ENCODE measurements at places on chromosomes 4 and X.

- no peak for DNase-seq
Measured at GRCh38 chrX:20227116-20227515, 39.6 kb downstream of the RPS6KA3 start.

- DNase-seq, result no peak
Measured at GRCh38 chrX:48569958-48570357, 4.3 kb upstream of the RBM3 start.

DNA sequence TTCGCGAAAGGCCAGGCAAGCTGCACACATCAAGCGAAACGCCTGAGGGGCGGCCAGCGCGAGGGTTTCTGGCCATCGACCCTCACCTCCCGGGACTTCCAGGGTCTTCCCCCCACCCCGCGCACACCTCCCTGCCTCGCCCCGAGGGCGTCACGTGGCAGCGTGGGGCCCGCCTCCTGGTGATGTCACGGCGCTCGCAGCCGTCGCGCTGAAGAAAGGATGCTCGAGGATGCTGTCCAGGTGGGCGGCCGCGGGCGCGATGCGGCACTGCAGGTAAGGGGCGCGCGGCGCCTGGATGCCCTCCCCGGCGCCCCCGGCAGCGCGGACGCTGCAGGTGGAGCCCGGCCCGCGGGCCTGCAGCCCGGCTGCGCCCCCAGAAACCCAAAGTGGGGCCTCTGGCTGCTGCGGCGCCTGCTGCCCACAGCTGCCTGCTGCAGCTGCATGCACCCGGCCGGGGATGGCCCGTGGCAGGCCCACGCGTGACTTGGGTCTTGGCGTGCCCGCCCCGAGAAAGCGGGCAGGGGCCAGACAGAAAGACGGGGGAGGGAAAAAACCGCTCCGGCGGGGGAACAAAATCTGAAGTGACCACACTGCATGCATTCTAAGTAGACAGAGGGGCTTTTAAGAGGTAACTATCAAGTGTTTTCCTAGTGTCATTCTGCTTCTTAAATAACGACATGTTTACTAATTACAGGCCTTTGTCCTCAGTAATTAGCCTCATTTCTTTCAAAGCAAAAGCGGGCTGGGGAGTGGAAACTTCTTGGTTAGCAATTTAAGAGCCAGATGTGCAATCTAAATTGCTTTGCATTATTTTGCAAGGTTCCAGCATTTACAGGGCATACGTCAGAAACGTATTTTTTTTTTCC is 1.7 kb downstream of the CLCN4 start:
- DNase-seq, result no peak

DNA sequence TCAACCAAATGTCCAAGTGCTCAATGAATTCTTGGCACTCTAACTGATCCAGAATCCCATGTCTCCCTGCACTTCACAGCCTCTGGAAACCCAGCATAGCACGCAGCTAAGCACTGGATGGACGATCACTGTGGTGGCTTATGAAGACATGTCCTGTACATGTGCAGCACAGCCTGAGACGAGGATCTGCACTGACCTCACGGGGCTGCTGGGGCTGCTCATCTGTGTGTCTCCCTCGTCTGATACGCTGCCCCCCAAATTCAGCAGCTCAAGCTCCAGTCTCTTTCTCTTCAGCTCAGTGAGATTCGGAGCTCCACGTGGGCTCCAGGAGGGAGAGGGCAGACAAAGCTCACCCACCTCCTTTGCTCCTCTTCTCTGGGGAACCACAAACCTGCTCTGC is 126.9 kb downstream of the CPZ start:
- no peak for DNase-seq

DNA sequence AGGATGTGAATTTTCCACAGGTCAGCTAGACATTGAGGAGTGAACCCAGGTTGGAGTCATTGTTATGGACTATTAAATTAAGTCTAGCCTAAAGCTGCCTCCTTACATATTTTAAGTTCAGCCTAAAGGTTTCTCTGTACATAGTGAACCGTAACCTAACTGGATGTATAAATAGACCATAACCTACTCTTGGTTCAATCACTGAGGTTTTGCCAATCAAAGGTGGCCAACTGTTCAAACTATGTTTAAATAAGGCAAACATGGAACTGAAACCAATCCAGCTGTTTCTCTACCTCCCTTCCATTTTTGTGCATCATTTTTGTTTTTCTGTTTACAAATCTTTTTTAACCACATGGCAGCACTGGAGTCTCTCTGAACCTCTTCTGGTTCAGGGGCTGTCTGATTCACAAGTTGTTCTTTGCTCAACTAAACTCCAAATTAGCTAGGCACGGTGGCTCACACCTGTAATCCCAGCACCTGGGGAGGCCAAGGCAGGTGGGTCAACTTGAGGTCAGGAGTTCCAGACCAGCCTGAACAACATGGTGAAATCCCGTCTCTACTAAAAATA is 43.9 kb upstream of the SFRP2 start:
- DNase-seq, result no peak

DNA sequence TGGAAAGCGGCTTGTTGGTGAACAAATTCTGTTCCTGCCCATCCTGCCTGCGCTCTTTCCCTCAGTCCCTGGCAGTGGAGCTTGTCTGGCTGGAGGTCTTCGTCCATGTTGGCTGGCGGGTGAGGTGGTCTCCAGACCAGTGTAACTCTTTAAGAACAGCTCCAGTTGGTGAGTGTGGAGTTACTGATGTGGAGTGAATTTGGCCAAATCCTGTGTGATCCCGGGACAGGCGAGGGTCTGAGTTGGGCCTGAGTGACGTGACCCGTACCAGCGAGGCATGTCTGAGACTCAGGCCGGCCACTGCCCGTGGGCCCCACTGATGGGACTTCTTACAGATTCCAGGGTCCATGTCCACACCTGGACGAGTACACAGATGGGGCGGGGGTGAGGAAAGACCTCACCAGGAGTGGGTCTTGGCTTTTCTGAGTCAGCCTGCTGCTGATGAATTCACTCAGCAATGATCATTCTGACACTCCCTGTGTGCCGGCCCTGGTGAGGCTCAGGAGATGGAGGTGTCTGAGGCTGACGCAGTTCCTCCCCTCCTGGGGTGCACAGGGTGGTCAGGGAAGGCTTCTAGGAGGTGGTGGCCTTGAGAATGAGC is 45.5 kb downstream of the PSAPL1 start:
- no peak for DNase-seq
